ENCODE measurements at places on chromosomes 7 and 10. TPM values are rescaled to one million over a fixed set of nuclear protein-coding genes. Genes with fewer than 3 reads are reported as not detected.

SFTPD gene
- not detected for total RNA-seq

INA gene
- total RNA-seq: 6.4 TPM

GNAI1 gene
- 44.2 TPM for total RNA-seq

PRF1 gene
- not detected for total RNA-seq

ATRNL1 gene
- 0.18 TPM for total RNA-seq

MKI67 gene
- total RNA-seq: 36.4 TPM

OR2A7 gene
- not detected for total RNA-seq

SFMBT2 gene
- total RNA-seq: 1.1 TPM

FAM25G gene
- total RNA-seq: not detected

ZNF248 gene
- total RNA-seq: 6.7 TPM

VENTX gene
- total RNA-seq: not detected

PLCE1 gene
- total RNA-seq: 4.5 TPM

Measured in IMR-90 (cell line).